Neural crest cell (in vitro differentiated cells): ENCODE measurements at places on chromosomes 3 and 15. TPM values are rescaled to one million over a fixed set of nuclear protein-coding genes. Genes with fewer than 3 reads are reported as not detected.

The KCTD6 gene
- total RNA-seq, result 13.5 and 18.2 TPM in 2 replicates

The MOBP gene
- not detected in 2 replicates for total RNA-seq

The UBAP1L gene
- 3.6 and 4.5 TPM in 2 replicates for total RNA-seq

The LSAMP gene
- total RNA-seq, result 36.6 and 36.7 TPM in 2 replicates

The BSN gene
- 6.1 and 6.5 TPM in 2 replicates for total RNA-seq

The ADCY5 gene
- total RNA-seq, result 2.2 and 2.8 TPM in 2 replicates

The C3orf70 gene
- 15.9 and 16.1 TPM in 2 replicates for total RNA-seq

The CACNA2D3 gene
- total RNA-seq, result 0.34 and 0.82 TPM in 2 replicates

The CIP2A gene
- total RNA-seq, result 50.5 and 51.1 TPM in 2 replicates

The EIF5A2 gene
- 6.0 and 8.8 TPM in 2 replicates for total RNA-seq

The FBXL2 gene
- 8.8 and 11.4 TPM in 2 replicates for total RNA-seq

The FILIP1L gene
- 9.8 TPM in 2 replicates for total RNA-seq

The IGDCC3 gene
- 298 and 300 TPM in 2 replicates for total RNA-seq

The OIP5 gene
- total RNA-seq, result 25.2 and 26.9 TPM in 2 replicates

The RBPMS2 gene
- total RNA-seq, result 40.3 and 40.5 TPM in 2 replicates

The SPINK8 gene
- total RNA-seq, result not detected in 2 replicates

The GOLGA8S gene
- 0.25 and 0.33 TPM in 2 replicates for total RNA-seq

The MCF2L2 gene
- total RNA-seq, result 1.5 and 2.1 TPM in 2 replicates

The MYD88 gene
- 39.5 and 39.8 TPM in 2 replicates for total RNA-seq

The TTLL13 gene
- total RNA-seq, result 0.19 TPM in 1 of 2 replicates, not detected in the other

The TPRG1 gene
- total RNA-seq, result 0.61 and 0.91 TPM in 2 replicates

The ACSBG1 gene
- 4.9 and 5.5 TPM in 2 replicates for total RNA-seq

The OXTR gene
- 5.3 and 7.9 TPM in 2 replicates for total RNA-seq

The ACTR8 gene
- total RNA-seq, result 49.9 and 52.6 TPM in 2 replicates

The PATL2 gene
- total RNA-seq, result 0.35 and 0.68 TPM in 2 replicates

The TEX264 gene
- total RNA-seq, result 20.8 and 23.2 TPM in 2 replicates

The BCL2A1 gene
- total RNA-seq, result not detected in 2 replicates

The WDR48 gene
- 44.7 and 47.2 TPM in 2 replicates for total RNA-seq

The ARIH1 gene
- total RNA-seq, result 146 and 154 TPM in 2 replicates
